Peyer's patch (tissue), 4 donors: ENCODE measurements at places on chromosomes 2 and 18.
A peak's percentile ranks its signal among the peaks of the same experiment; 100 is the strongest.

DNA sequence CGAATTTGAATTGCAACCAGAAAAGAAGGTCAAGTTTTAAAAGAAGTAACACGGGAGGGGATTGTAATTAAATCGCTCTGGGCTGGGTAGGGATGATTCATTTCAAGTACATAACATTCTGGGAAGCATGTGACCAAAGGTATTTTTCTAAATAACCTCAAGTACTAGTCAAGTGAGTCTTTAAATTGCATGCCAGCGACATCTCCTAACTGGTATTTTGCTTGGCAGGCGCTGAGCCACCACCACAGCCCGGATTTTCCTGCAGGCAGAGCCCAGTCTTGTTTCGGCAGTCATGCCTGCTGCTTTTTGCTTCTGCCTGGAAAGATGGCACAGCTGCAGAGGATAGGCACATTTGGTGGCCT, 33.7 kb upstream of the NPAS2 start:
- no peak for DNase-seq

- DNase-seq, result peak; percentile 68
These were observed 41.9 kb downstream of the LPIN2 start for GRCh38 chr18:2970772-2971659.

GRCh38 chr2:156023229-156023869, 309.2 kb downstream of the NR4A2 start:
- DNase-seq, result no peak

DNA sequence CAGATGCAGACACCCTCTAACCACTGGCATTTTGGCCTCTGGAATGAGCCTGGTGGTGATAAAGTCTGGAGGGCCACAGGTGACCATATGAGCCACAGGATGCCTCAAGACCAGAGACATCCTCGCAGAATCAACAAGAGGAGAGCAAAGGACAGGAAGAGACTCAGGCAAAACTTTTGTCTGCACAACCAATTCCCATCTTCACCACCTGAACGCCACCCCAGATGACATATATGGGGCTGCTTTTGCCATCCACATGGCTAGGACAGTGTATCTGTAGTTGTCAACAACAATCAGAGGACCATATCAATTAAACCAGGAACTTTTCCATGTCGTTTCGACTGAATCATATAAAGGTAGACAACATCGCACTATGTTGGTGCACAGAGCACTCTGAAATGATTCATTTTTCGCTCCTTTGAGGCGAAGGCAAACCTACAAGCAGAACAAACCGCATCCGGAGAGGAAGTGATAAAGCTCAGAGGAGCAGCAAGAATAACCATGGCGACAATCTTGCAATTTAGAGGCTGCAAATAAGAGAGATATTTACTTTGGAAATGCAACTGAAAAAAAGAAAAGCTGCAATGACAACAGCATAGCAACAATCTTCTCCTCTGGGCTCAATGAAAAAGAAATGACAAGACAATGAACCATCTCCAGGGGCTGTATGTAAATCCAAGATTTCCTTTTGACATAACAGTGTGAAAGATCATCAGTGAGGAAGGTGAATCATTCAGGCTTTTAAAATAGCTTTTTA, 204.5 kb downstream of the ARL4C start:
- peak; percentile 75 for DNase-seq

DNA sequence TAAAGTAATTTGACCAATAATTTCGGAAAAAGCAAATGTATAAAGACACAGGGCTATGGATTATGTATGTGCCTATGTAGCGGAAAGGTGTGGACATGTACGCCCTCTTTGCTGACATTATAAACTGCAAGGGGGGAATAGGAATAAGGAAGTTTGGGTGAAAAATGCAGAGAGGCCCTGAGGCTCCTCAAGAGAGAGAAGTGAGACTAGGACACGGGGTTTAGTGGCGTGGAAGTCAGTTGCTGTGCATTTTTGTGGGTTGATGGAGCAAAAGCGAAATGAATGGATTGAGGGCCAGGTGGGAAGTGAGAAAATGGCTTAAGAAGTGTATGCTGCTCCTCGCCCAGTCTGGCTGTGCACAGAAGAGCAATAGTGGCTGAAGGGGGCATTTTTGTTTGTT, 96.2 kb upstream of the B3GNT7 start:
- DNase-seq, result no peak

DNA sequence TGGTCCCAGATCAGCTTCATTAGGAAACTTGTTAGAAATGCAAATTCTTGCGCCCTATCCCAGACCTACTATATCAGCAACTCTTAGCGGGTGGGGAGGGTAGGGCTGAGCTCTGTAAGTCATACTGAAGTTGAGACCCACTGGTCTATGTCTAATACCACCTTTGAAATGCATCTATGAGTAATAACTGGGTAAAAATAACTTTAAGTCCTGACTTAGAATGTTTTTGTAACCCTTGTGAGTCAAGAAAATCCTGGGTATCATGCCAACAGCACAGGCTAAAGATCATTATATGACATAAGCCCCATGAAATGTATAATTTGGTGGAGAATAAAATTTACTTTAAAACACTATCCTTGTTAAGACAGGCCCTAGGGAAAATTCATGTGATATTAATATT, 41.4 kb downstream of the PRKD3 start:
- no peak for DNase-seq

DNA sequence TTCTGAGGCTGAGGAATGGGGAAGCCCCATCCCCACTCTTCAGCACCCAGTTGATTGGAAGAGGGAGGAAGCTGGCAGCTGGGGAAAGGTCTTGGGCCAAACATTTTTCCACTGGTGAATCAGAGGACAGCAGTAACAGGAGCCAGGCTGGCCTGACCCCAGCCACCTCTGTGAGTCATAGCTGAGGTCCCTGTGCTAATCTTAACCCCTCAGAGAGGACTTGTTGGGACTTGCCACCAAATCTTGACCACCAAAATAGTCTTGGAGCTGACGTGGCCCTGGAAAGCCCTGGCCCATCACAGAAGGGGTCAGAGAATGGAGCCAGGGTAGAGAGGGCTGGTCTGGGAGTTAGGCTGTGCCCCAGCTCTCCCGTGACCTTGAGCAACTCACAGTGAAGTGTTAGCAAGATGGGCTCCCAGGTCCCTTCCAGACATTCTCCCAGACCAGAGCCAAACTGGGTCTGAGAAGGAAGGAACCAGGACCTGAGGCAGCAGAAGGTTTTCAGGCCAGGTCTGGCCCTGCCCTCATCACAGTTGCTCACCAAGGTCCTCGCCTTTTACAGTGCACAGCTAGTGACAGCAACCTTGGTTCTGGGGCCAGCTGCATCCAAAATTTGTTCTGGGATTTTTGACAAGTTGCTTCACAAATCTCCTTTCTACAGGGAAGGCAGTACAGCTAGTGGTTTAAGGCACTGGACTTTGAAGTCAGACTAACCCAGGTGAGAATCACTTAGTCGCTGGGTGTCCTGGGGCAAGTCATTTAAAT, 266.6 kb downstream of the CYP26B1 start:
- DNase-seq, result peak; percentile 19

- DNase-seq, result peak; percentile 50
These were observed 718.2 kb downstream of the DPP10 start for GRCh38 chr2:115160531-115161080.

GRCh38 chr2:64145119-64145518, 899 bp upstream of the PELI1 start:
- no peak for DNase-seq

- no peak for DNase-seq
These were observed 256.0 kb upstream of the FANCL start for GRCh38 chr2:58497168-58497567.

DNA sequence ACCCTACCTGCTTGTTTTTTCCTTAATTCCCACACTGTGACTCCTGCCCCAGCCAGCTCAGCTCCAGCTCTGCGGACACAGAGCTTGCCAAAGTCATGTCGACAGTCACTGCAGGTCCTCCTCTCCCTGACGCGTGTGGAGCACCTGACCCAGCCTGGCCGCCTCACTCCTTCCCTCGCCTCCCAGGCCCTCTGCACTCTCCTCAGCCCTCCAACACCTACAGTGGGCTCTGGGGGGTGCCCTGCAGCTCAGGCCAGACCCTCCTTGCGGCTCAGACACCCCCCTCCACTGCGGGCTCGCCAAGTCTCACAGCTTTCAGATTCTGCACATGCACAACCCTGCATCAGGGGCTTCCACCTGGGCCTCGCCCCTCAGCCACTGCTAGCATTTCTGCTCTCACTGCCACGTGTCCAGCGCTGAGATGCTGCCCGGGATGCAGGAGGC, 68.3 kb downstream of the NDUFA10 start:
- DNase-seq, result no peak

DNA sequence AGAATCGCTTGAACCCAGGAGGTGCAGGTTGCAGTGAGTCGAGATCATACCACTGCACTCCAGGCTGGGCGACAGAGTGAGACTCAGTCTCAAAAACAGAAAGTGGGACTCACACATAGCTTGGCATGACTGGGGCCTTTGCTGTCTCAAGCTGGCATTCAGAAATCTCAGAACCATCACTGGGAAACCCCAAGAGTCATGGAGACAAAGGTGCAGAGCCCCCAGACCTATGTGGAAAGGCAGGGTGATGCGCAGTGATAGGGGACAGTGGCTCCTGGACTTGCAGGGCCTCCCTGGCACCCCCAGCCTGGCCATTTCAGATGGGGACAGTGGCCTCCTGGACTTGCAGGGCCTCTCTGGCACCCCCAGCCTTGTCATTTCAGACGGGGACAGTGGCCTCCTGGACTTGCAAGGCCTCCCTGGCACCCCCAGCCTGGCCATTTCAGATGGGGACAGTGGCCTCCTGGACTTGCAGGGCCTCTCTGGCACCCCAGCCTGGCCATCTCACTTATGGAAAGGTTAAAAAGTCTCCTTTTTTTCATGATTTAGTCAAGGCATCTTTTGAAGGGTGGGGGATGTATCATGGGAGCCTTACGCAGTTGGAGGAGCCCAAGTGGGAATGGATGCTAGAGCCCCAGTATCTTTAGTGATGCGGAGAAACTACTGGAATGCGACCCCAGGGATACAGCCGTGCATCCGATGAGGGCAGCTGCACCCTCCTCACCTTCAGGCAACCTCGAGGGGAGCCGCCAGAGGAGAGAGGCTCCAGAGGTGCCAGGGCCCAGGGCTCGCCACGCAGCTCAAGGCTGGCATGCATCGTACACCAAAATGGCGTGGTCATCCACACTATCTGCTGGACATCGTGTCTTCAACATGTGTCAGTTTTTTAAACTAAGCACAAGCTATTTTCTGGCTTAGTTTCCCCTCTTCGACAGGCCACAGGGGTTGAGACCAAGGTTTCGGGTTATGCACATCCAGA, 30.5 kb downstream of the ZNF516 start:
- no peak for DNase-seq

GRCh38 chr2:134178138-134178877, 75.6 kb upstream of the MGAT5 start:
- no peak for DNase-seq

DNA sequence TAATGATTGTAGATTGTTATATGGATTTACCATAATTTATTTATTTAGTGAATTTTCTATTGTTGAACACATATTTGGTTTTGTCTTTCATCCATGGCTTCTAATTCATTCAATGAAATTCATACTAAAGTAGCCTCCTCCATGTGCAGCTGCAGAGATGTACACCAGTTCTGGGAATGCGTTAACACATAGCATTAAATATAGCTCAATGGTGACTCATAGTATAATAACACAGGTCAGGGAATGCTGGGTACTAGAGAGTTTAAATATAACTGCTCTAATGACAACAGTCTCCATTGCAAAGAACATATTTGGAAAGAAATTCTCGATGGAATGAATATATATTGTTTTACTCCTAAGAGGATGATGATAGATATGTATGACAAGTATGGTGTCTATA, 1190.2 kb upstream of the NRXN1 start:
- DNase-seq, result no peak

DNA sequence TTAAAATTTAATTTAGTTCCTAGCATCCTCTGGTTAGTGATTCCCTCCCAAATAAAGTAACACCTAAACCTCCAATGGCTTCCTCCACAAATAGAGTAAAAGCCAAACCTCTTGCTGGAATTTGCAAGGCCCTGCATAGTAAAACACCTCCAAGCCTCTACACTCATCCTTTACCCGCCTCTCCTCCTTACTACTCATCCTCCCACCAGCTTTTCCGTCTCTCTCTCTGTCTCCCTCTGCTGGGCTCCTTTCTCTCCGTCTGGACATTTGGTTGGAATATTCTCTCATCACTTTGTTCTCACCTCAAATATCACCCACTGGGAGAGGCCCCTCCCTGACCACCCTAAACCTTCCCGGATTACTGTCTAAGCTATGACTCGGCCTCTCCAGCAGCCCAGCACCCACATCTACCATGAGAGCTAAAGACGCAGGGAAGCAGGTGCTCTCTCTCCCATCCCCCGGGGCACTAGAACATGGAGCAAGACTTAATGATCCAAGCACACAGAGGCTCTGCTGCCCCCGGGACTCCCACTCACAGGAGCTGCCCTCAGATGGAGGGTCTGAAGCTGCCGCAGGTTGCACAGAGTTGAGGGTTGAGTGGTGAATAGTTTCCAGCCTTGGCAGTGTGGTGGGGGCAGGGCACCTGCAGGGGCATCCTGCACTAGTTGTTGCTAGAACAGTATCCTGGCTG, 167.2 kb downstream of the FBXO15 start:
- DNase-seq, result no peak
